ENCODE measurements at places on chromosomes 12 and 14.

DNA sequence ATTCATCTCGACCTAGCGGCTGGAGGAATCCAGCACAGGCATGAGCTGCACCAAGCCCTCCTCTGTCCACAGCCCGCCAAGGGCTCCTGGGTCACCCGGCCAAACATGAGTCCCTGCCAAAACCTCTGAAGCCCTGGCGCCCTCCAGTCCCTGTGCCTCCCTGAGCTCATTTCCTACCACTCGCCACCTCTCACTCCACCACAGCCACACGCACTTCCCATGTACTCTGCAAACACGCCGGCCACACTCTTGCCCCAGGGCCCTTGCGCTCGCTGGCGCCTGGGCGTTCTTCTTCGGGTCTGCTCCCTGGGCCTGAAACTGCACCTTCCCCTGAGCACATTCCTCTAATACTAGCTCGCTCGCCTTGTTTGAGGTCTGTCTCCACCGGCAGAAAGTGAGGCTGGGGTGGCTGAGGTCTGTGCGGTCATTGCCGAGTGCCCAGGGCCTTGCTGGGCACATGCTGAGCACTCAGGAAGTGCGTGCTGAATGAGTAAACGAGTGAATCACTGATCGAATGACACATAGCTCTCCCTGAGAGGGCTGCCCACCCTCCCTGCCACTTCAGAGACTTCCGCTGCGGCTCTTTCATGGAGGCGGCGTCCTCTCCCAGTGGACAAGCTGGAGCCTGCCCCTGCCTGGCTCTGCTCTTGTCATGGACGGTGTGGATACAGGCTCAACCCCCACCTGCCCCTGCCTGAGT, 33.7 kb upstream of the DLK1 start:
- peaks cover 20% of the 10 kb centered on the region for H3K36me3 ChIP-seq
- peaks cover 5% of the 10 kb centered on the region for H3K27me3 ChIP-seq
- H3K27ac ChIP-seq, result peak overlapping the region; percentile 87
- peak overlapping the region; percentile 69 for H3K4me3 ChIP-seq
- DNase-seq, result peak; percentile 71

DNA sequence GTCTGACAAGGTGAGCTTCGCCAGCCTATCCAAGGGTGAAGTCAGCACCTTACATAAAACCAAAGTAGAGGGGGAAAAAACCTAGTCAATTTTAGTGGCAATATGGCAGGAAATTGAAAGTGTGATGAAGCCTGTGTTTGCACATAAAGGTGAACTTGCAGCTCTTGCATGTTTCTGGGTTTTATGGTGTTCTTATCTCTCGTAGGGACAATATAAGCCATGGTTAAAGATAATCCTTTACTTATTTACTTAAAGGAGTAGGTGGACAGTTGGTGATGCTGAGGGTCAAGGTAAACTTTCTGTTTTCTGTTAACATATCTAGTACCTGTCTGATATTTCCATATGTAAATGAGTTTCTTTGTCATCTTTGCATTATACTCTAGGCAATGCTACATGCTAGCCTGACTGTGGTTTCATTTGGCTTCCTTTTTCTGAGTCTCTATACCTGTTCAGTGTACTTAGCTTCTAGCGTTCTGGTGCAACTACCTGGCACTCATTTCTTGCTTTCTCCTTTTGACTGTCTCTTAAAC, 32.8 kb downstream of the CCDC91 start:
- H3K27me3 ChIP-seq, result no peaks in the 10 kb centered on the region
- no peaks in the 10 kb centered on the region for H3K4me1 ChIP-seq
- H3K4me3 ChIP-seq, result no peak overlapping the region
- H3K36me3 ChIP-seq, result no peaks in the 10 kb centered on the region
- H3K27ac ChIP-seq, result no peak overlapping the region

GRCh38 chr12:68267892-68268396, 14.5 kb upstream of the IL22 start:
- DNase-seq, result no peak
- no peak overlapping the region for H3K27ac ChIP-seq
- no peak overlapping the region for H3K4me3 ChIP-seq
- H3K36me3 ChIP-seq, result no peaks in the 10 kb centered on the region

- DNase-seq, result no peak
- no peaks in the 10 kb centered on the region for H3K4me1 ChIP-seq
- H3K36me3 ChIP-seq, result no peaks in the 10 kb centered on the region
- no peak overlapping the region for H3K27ac ChIP-seq
- no peak overlapping the region for H3K4me3 ChIP-seq
Observed at GRCh38 chr12:104553421-104553820, 96.7 kb downstream of the CHST11 start.

GRCh38 chr12:107319533-107320032, 226.2 kb upstream of the CRY1 start:
- H3K27me3 ChIP-seq, result peaks cover 71% of the 10 kb centered on the region
- H3K4me1 ChIP-seq, result peaks cover 23% of the 10 kb centered on the region
- DNase-seq, result no peak
- peaks cover 19% of the 10 kb centered on the region for H3K36me3 ChIP-seq
- no peak overlapping the region for H3K27ac ChIP-seq
